ENCODE measurements at places on chromosomes 2 and 18.
A peak's percentile ranks its signal among the peaks of the same experiment; 100 is the strongest.

GRCh38 chr18:39346916-39347315, 1781.3 kb upstream of the CELF4 start:
- DNase-seq: no peak

DNA sequence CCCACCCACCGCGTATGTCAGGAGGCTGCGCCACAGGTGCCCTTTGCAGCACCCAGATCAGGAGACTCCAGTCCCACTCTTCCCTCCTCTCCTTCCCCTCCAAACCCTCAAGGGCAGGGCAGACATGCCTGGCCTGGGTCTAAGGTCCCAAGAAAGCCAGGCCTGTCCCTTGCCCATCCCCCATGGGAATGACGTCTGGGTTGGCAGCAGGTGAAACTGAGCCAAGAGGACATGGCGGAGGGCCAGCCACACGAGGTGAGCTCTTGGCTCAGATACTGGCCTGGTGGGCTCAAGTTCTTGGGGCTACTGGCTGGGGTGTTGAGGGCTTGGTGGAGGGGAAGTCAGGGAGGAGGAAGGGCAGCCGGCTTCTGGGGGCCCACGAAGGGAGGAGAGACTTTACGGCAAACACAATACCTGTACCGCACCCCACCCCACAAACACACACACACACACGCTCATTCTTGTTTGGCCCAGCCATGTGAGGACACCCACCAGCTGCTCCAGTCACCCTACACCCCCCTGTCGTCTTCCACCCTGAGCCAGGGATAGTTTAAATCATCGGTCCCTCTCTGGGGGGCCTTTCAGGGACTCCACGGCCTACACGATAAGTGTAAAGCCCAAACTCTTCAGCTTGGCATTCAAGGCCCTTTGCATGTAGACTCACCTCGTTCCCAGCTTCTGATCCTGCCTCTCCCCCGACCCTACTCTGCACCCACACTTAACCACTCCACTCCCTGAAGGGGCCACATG, 24.1 kb upstream of the TNS1 start:
- no peak for DNase-seq

DNA sequence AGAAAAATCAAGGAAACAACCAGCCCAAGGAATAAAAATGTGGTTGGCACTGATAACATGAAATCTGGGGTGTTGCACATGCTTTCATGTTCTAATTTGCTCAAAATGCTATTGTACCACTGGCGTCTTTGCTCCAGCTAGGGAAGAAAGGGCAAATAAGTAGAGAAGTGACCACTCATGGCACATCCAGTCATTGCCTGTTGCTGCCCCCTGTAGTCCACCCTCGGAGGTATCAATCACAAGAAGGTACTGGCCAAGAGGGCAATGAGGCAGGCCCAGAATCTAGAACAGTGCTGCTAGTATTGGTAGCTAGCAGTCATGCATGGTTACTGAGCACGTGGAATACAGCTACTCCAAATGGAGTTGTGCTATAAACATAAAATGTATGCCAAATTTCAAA, 213.4 kb downstream of the CDCA7 start:
- DNase-seq: peak; percentile 71

DNA sequence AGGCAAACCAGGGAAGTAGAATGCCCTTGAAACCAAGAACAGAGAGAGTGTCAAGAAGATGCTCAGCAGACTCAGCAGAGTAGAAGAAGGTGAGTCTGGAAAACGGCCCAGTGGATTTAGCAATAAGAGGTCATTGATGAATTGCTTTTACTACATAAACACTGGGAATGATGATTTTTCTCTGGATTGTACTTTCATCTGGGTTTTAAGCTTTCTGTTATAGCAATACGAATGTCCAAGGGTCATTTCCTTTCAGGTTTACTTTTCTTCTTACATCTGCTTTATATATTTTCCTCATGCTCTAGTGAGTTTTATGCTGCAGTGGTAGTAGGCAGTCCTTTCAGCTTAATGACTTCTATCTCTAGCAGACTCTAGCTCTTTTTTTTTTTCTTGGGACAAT, 16.9 kb downstream of the EML6 start:
- DNase-seq: no peak

DNA sequence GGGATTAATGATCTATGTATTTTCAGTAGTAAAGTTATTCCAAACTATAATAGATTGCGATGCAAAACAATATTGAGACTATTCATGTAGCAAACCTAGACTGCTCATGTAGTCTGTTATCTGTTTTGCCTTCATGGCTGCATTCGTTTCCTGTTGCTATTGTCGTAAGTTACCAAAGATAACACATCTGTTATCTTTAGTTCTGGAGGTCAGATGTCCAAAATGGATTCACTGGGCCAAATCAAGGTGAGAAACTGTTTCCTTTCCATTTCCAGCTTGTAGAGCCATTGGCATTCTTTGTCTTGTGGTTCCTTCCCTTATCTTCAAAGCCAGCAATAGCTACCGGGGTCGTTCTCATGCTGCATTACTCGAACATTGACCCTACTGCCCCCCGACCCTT, 20.9 kb downstream of the ITGAV start:
- no peak for DNase-seq

- DNase-seq: peak; percentile 50
Measured at GRCh38 chr2:62713837-62714236, 8.3 kb downstream of the EHBP1 start.

- DNase-seq: no peak
Measured at GRCh38 chr18:6591491-6591890, 138.0 kb upstream of the ARHGAP28 start.

DNA sequence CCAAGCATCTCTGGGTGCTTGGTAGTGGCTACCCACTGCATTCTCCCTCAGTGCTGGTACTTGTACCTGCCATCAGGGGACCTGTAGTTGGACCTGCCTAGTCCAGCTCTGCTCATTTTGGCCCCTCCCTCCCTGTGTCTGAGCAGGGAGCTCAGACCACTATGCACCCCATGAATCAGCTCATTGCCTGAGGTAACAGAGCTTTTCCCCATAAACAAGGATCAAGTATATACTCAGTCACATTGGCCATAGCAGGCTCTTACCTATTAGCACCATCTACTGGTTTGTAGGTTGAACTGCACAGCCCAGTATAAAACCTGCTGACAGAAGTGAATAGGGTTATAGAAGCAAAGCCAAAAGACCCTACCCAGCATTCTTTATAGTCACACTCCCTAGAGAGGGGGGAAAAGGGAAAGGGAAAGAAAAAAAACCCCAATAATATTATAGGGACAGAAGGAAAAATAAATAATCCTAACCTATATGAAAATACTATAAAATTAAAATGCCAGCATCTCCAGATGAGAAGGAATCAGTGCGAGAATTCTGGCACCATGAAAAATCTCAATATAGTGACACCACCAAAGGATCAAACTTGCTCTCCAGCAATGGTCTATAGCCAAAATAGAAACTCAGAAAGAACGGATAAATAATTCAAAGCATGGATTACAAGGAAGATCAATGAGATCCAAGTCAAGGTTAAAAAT, 6.9 kb upstream of the FLACC1 start:
- DNase-seq: peak; percentile 84

GRCh38 chr18:55786651-55787272, 198.8 kb upstream of the TCF4 start:
- no peak for DNase-seq

DNA sequence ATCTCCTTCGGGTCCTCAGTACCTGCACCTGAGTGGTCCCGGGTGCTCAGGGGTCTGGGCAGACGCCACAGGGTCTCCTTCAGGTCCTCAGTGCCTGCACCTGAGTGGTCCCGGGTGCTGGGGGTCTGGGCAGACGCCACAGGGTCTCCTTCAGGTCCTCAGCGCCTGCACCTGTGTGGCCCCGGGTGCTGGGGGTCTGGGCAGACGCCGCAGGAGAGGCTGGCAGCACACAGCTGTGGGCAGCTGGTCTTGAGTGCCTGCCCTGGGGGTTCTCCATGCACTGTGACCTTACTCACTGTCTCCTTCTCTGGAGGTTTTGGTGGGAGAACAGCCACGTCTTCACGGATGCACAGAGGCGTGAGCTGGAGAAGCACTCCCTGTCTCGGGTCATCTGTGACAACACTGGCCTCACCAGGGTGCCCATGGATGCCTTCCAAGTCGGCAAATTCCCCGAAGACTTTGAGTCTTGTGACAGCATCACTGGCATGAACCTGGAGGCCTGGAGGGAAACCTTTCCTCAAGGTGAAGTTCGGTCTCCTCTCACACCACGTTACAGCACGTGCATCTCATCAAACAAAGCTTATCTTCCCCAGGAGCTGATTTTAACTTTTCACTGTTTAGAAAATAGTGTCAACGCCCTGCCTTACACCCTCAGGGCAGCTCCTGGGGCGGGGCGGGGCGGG, 82.6 kb downstream of the TPO start:
- no peak for DNase-seq

GRCh38 chr2:199490049-199490448, 32.3 kb upstream of the SATB2 start:
- DNase-seq: peak; percentile 45

- DNase-seq: no peak
Measured at GRCh38 chr2:88556026-88556425, 71.2 kb downstream of the EIF2AK3 start.

DNA sequence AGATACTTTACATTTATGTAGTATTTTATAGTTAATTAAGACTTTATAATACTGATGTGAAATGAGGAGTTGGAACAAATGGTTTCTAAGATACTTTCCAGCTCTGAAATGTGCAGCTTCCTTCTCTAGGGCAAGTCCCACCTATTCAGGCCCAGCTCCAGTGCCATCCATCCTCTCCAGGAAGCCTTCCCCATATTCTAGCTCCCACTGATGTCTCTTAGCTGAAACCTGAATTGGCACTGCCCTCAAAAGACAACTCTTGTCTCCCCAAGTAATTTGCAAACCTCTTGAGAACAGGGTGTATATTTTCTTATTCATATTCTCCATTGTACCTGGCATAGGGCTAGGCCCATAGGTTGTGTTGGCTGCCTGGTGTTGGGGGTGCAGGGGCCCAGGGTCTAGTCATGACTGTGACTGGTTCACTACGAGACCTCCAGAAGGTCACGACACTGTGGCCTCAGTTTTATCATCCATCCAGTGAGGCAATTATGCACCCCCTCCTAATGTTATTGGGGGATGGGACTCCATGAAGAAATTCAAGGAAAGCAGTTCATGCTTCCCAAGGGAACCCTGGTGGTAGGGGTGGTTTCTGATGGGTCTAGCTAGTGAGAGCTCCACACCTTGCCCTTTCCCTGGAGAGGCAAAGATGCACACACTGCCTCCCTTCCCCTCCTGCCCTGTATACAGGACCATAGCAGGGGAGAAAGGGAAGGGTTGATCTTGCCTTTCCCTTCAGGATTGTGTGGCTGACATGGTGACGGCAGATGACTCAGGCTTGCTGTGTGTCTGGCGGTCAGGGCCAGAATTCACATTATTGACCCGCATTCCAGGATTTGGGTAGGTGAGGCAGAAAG, 2.8 kb downstream of the WDR54 start:
- DNase-seq: no peak

DNA sequence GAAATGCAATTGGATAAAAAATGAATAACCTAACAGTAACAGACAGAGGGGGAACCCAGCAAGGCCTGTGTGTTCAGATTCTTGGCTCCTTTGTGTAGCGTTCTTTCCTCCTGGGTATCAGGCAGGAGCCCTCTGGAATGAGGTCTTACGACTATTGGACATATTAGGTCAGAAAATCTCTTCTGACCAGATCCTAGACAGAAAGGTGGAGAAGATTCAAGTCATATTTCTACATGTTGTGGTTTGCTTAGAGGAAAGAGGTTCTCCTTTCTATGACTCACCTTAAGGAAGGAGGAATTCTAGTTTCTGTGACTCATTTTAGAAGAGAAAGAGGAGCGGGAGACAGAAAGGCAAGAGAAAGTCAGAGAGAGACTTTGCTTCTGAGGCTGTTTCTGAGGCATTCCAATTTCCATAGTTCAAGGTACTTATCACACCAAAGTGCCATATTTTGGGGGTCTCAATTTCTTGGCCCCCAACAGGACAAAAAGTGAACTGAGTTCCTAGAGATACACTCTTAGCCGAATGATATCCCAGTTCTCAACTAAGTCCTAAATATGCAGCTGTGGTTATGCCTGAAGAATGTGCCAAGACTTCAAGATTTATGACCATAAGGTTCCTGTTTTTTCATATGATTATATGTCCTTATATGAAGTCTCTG, 618.6 kb downstream of the ZEB2 start:
- no peak for DNase-seq

DNA sequence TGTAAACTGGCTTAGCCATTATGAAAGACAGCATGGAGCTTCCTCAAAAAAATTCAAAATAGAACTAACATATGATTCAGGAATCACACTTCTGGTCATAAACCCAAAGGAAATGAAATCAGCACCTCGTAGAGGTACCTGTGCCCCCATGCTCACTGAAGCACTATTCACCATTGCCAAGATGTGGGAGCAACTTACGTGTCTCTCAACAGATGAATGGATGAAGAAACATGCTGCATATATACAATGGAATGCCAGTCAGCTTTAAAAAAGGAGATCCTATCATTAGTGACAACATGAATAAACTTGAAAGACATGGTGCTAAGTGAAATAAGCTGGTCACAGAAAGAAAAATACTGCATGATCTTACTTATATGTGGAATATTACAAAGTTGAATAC, 8.2 kb downstream of the SCTR start:
- no peak for DNase-seq

DNA sequence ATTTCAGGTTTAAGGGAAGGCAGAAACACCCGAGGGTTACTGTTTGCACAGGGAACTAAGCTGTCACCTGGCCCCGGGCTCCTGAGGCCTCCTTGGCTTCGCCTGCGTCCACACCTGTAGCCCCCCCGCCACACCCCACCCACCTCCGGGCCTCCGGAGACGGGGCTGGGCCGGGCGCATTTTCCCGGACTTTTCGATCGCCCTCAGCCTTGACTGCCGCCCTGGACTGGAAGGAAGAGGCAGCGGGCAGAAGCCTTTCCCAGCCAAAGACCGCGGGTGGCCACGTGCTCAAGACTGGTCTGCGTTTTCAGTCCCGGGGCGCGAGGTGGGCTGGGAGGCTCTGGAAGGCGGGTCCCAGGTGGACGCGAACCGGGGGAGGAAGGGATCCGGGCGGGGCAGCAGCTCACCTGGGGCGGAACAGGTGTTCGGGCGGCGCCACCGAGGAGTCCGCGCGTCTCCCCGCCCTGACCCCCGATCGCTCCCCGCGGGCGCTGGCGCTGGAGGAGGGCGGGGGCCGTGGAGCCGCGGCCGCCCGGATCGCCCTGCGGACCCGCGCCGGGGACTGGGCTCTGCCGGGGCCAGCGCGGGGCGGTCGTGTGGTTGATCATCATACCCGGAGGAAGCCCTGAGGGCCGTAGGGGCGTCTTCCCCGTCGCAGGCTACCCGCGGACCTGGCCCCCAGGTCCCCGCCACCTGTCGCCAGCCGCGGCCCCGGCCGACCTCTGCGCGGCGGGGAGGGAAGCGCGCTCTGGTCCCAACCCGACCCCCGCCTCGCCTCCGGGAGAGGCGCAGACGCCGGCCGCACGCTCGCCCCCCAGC, 3.2 kb downstream of the ID2 start:
- DNase-seq: peak; percentile 64
